RPMI7951 (cell line): ENCODE measurements at places on chromosomes 16 and 17. TPM values are rescaled to one million over a fixed set of nuclear protein-coding genes. Genes with fewer than 3 reads are reported as not detected.

HOXB6 gene
- total RNA-seq = 4.8 and 7.3 TPM in 2 replicates

CDK3 gene
- 1.4 and 2.2 TPM in 2 replicates for total RNA-seq

- DNase-seq = no peak
Measured at GRCh38 chr17:77915594-77916021, 42.9 kb upstream of the TNRC6C start.

GRCh38 chr17:6642592-6642991 is 1.7 kb downstream of the TXNDC17 start:
- no peak for DNase-seq

GRCh38 chr17:48596735-48597527 is 3.4 kb upstream of the HOXB5 start:
- no peak for DNase-seq

- DNase-seq = no peak
Measured at GRCh38 chr17:8143581-8144400, 8.4 kb downstream of the PER1 start.
